Activated naive CD8-positive, alpha-beta T cell treated with anti-CD3 and anti-CD28 coated beads, Interleukin-2, amount 10 ng/mL, durations not matched to agents 7 days and 5 days (primary cell): ENCODE measurements at places on chromosomes 5 and 9. TPM values are rescaled to one million over a fixed set of nuclear protein-coding genes. Genes with fewer than 3 reads are reported as not detected.

DNA sequence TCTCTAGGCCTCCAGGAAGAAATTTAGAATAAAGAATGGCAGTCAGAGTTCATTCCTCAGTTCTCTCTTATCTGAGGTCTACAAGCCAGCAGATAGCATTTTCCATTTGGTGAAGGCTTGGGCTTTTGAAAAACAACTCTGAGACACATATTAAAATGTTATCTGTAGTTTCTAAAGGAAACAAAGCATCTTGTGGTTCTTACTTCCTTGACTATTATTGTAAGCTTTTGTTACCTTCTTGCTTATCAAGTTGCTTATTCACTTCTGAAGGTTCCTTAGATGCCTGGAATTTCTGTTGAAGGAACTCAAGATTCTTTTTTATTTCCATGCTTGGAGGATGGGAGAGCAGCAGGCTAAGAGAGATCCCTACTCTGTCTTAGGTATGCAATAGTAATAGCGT lies 79.2 kb upstream of the MRPS30 start:
- no peaks in the 10 kb centered on the region for H3K4me1 ChIP-seq
- H3K36me3 ChIP-seq, result no peaks in the 10 kb centered on the region
- DNase-seq, result no peak

Gene ZNF618
- total RNA-seq, result 0.60 TPM

Gene MYO10
- not detected for total RNA-seq

DNA sequence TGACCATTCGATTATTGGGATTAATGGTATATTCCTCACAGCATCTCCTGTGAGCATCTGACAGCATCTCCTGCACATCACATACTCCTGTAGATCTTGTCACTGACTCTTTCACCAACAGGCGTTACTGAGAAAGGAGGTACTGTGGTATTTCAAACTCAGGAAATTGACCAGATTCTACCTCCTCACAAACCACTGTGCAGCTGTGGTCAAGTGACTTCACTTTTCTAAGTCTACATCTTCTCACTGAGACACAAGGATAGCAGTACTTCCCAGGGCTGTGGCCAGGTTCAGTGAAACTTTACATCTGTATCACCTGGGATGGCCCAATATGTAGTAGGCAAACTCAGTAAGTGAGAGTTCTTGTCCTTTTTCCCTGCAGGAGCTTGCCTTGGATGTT lies 332.3 kb upstream of the ADAMTSL1 start:
- no peaks in the 10 kb centered on the region for H3K4me1 ChIP-seq
- H3K27ac ChIP-seq, result no peak overlapping the region
- no peak overlapping the region for H3K4me3 ChIP-seq
- DNase-seq, result no peak
- no peaks in the 10 kb centered on the region for H3K27me3 ChIP-seq

Gene SLC9A3
- total RNA-seq, result 2.3 TPM

DNA sequence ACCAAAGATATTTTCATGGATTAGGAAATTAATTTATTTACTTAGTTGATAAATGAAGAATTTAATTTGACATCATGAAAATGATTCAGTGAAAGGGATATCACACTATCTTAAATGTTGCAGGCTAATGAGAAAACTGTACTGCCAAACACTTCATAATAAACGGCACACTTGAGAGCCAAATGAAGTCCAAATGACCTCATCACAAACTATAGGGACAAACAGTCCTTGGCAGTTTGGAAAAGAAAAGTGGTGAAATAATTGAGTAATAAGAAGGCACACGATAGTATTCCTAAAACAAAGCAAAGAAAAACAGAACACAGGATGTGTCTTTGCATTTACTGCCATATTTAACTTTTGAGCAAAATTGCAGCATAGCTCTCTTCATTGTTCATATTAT lies 116.9 kb upstream of the TLR4 start:
- no peaks in the 10 kb centered on the region for H3K27me3 ChIP-seq
- no peak for DNase-seq
- H3K27ac ChIP-seq, result no peak overlapping the region
- no peak overlapping the region for H3K4me3 ChIP-seq

Gene NUDCD2
- total RNA-seq, result 37.1 TPM

- H3K27ac ChIP-seq, result no peak overlapping the region
- no peaks in the 10 kb centered on the region for H3K27me3 ChIP-seq
- peaks cover 7% of the 10 kb centered on the region for H3K4me1 ChIP-seq
- no peak for DNase-seq
- H3K4me3 ChIP-seq, result no peak overlapping the region
- no peaks in the 10 kb centered on the region for H3K36me3 ChIP-seq
These were observed 80.1 kb downstream of the ZNF354C start for GRCh38 chr5:179140293-179140692.

Gene PDZD2
- total RNA-seq, result 0.14 TPM

DNA sequence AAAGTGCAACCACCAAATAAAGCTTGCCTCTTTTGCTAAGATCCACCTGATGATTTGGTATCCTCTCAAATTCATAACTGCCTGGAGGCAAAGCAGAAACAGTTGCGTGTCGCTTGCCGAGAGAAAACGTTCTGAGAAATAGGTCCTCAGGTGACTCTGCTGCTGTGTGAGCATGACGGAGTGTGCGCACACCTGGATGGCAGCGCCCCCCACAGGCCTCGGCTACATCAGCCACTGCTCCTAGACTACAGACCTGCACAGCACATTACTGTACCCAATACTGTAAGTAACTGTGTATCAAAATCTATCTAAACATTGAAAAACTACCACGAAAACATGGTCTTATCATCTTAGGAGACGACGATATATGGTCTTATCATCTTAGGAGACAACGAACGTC lies 87.4 kb downstream of the CAMSAP1 start:
- H3K27me3 ChIP-seq, result no peaks in the 10 kb centered on the region
- peaks cover 5% of the 10 kb centered on the region for H3K36me3 ChIP-seq
- no peak overlapping the region for H3K4me3 ChIP-seq
- H3K27ac ChIP-seq, result no peak overlapping the region
- peaks cover 3% of the 10 kb centered on the region for H3K4me1 ChIP-seq
- DNase-seq, result peak; percentile 16

- DNase-seq, result no peak
- no peaks in the 10 kb centered on the region for H3K36me3 ChIP-seq
- no peak overlapping the region for H3K27ac ChIP-seq
- H3K4me1 ChIP-seq, result no peaks in the 10 kb centered on the region
These were observed 65.4 kb downstream of the EGFLAM start for GRCh38 chr5:38323645-38324295.

DNA sequence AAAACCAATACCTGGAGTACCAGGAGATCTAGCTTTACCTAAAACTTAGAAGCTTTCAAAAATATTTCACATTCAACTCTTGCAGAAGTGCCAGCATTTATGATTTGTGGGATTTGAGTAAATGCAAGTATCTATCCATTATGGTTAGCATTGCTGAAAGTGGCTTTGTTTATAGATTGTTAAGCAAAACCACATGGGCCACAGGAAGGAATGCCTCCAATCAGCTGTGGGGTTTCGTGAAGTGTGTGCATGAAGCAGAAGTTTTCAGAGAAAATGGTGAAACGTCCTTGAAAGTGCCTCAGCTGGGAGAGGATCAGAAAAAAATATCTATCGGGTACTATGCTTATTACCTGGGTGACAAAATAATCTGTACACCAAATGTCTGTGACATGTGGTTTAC lies 4.2 kb downstream of the LECT2 start:
- no peak overlapping the region for H3K4me3 ChIP-seq
- H3K36me3 ChIP-seq, result no peaks in the 10 kb centered on the region
- no peak overlapping the region for H3K27ac ChIP-seq

GRCh38 chr5:171433982-171434676 lies 14.7 kb downstream of the FGF18 start:
- DNase-seq, result no peak
- no peak overlapping the region for H3K4me3 ChIP-seq
- no peaks in the 10 kb centered on the region for H3K36me3 ChIP-seq
- no peaks in the 10 kb centered on the region for H3K27me3 ChIP-seq
- no peak overlapping the region for H3K27ac ChIP-seq

- H3K27ac ChIP-seq, result no peak overlapping the region
- H3K4me3 ChIP-seq, result no peak overlapping the region
- no peak for DNase-seq
- no peaks in the 10 kb centered on the region for H3K4me1 ChIP-seq
These were observed 21.0 kb upstream of the FAM151B start for GRCh38 chr5:80466669-80467485.

Gene SNCAIP
- not detected for total RNA-seq

Gene HSD17B4
- 80.7 TPM for total RNA-seq

Gene GFPT2
- 9.5 TPM for total RNA-seq

DNA sequence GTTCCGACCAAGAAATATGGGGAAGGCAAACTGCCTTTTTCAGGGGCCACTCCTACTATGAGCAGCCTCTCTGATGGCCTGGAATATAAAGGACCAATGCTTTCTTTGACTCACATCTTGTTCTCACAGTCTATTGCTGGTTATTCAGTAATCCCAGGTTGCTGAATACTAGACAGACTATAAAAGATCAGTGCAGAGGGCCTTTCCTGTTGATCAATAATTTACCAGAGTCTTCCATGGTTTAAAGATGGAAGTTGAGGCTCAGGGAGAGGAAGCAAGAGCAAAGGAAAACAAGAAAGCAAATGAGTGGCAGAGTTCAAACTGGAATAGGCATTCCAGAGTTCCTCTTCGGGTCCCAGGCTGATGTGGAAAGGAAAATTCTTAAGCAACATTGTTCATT lies 62.9 kb downstream of the FBXO38 start:
- no peaks in the 10 kb centered on the region for H3K27me3 ChIP-seq
- no peak overlapping the region for H3K4me3 ChIP-seq
- DNase-seq, result no peak
- peaks cover 2% of the 10 kb centered on the region for H3K36me3 ChIP-seq

DNA sequence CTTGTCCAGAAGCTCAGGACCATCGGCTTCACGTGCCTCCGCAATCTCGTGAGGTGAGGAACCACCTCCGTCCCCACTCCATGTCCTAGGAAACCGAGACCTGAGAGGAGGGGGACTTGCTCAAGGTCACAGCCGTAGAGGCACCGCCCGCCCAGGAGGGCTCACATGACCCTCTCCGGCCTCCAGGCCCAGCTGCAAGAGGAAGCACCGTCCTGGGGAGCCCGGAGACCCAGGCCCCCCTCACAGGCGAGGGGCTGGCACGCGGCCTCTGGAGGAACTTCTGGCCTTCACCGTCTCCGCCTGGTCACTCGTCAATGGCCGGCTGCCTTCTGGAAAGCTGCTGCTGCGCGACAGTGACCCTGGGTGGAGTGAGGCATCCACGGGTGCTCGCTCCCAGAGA lies 24.2 kb downstream of the FAM78A start:
- no peak for DNase-seq
- H3K36me3 ChIP-seq, result peaks cover 3% of the 10 kb centered on the region
- peaks cover 32% of the 10 kb centered on the region for H3K4me1 ChIP-seq
- no peaks in the 10 kb centered on the region for H3K27me3 ChIP-seq
- H3K4me3 ChIP-seq, result peak overlapping the region; percentile 88
- H3K27ac ChIP-seq, result peak overlapping the region; percentile 99

- H3K27me3 ChIP-seq, result no peaks in the 10 kb centered on the region
- H3K4me1 ChIP-seq, result peaks cover 7% of the 10 kb centered on the region
- H3K27ac ChIP-seq, result no peak overlapping the region
- no peak for DNase-seq
These were observed 72.3 kb downstream of the NIPSNAP3B start for GRCh38 chr9:104836235-104836634.

DNA sequence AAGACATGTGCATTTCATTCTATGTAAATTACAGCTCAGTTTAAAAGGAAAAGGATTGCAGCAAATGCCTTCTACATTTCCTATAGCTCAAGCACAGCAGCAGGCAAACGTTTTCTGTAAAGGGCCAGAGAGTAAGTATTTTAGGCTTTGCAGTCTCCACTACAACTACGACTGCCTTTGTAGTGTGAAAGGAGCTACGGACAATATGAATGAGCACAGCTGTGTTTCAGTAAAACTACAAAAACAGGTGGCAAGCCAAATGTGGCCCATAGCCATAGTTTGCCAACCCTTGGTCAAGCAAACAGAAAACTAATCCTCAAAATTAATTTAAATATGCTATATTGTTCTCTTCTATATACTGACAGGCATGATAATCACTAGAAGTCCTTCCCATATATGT lies 7.2 kb downstream of the PTBP3 start:
- H3K36me3 ChIP-seq, result peaks cover 46% of the 10 kb centered on the region
- H3K27me3 ChIP-seq, result no peaks in the 10 kb centered on the region
- H3K27ac ChIP-seq, result peak overlapping the region; percentile 6

Gene PTPRD
- total RNA-seq, result not detected

Gene FOXD4L3
- total RNA-seq, result not detected

DNA sequence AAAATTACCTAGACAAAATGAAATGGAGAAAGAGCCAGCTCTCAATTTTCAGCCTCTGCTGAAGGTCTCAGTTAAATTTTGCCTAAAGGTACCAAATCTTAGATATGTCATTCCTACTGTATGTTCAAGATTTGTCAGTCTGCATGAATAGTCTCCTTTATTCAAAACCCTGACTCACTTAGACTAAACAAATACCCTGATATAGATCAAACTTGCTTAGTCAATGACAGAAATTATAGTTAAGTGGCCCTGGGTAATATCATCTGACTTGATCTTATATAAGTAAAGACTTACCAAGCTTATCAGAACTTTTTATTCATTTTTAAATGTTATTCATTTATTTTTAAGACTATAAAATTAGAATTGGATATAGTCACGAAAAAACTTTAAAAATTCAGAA lies 12.2 kb downstream of the MEGF9 start:
- H3K4me3 ChIP-seq, result no peak overlapping the region
- peaks cover 10% of the 10 kb centered on the region for H3K36me3 ChIP-seq
- DNase-seq, result no peak
- peaks cover 2% of the 10 kb centered on the region for H3K4me1 ChIP-seq

DNA sequence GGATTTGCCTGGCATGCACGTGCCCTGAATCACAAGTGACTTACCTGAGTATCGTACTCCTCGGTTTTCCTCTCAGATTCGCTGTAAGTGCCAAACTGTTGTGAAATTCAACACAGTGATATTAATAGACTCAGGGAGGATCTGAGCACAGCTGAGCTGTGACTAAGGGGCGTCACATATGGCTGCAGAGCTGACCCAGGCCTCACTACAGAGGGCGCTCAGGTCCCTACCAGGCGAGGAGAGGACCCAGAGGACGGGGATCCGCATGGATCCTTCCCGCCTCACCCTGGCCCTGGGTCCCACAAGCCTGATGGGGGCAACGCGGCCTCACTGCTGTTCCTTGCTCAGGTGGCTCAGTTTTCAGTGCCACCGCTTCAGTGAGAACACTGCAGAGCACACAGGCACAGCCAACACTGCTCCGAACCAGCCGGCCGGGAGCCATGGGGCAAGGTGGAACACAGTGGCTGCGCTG lies 20.1 kb downstream of the CLPTM1L start:
- peaks cover 7% of the 10 kb centered on the region for H3K4me1 ChIP-seq
- no peaks in the 10 kb centered on the region for H3K27me3 ChIP-seq
- peaks cover 16% of the 10 kb centered on the region for H3K36me3 ChIP-seq
- no peak overlapping the region for H3K4me3 ChIP-seq

Gene TAF11L10
- not detected for total RNA-seq

- H3K27me3 ChIP-seq, result no peaks in the 10 kb centered on the region
- H3K36me3 ChIP-seq, result peaks cover 1% of the 10 kb centered on the region
- H3K4me1 ChIP-seq, result peaks cover 5% of the 10 kb centered on the region
- no peak for DNase-seq
These were observed 1.2 kb downstream of the ASPN start for GRCh38 chr9:92480986-92481633.

- H3K4me1 ChIP-seq, result peaks cover 4% of the 10 kb centered on the region
- no peak within 1 kb of the TSS for H3K27ac ChIP-seq
- peak; percentile 80 for DNase-seq
- peaks cover 48% of the 10 kb centered on the region for H3K27me3 ChIP-seq
- H3K4me3 ChIP-seq, result no peak within 1 kb of the TSS
- H3K36me3 ChIP-seq, result no peaks in the 10 kb centered on the region
These were observed at the start of gene FAM163B for GRCh38 chr9:133609311-133610098. Gene FAM163B (minus strand): TSS chr9:133609389. CDS start chr9:133580223, 29,166 bp downstream.

- no peak overlapping the region for H3K4me3 ChIP-seq
- peaks cover 55% of the 10 kb centered on the region for H3K36me3 ChIP-seq
- H3K4me1 ChIP-seq, result peaks cover 9% of the 10 kb centered on the region
- H3K27ac ChIP-seq, result no peak overlapping the region
These were observed 139.9 kb downstream of the INSYN2B start for GRCh38 chr5:169840405-169840804.

Gene DIAPH1
- total RNA-seq, result 256 TPM
